ENCODE measurements at places on chromosomes 6 and 20.
A peak's percentile ranks its signal among the peaks of the same experiment; 100 is the strongest.

DNA sequence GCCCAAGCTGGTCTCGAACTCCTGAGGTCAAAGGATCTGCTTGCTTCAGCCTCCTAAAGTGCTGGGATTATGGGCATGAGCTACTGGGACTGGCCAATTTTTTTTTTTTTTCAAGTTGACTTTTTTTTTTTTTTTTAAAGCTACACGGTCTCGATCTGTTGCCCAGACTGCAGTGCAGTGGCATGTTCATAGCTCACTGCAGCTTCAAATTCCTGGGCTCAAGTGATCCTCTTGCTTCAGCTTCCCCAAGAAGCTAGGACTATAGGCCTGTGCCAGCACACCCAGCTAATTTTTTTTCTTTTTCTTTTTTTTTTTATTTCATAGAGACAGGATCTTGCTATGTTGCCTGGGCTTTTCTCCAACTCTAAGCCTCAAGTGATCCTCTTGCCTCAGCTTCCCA lies 59.5 kb downstream of the NCOA3 start:
- DNase-seq: no peak

- no peak for DNase-seq
These were observed 75.9 kb downstream of the TAF4 start for GRCh38 chr20:61989741-61990140.

DNA sequence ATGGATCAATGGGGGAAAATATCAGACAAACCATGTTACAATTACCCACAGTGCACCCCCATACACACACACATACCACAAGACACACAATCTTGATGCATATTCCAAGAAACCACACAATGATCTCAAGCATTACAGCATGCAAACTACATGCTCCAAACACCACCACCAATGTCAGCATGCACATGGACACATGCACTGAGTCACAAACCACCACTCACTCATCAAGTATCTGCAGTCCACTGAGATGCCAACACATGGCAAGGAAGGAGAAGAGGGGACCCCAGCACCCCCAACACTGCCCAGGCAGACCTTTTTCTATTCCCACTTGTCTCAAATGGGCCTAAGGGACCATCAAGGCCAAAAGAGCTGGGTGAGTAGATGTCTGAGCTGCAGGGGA lies 91.6 kb downstream of the PREX1 start:
- DNase-seq: no peak

- no peak for DNase-seq
These were observed 159.2 kb downstream of the CD109 start for GRCh38 chr6:73854998-73855718.

DNA sequence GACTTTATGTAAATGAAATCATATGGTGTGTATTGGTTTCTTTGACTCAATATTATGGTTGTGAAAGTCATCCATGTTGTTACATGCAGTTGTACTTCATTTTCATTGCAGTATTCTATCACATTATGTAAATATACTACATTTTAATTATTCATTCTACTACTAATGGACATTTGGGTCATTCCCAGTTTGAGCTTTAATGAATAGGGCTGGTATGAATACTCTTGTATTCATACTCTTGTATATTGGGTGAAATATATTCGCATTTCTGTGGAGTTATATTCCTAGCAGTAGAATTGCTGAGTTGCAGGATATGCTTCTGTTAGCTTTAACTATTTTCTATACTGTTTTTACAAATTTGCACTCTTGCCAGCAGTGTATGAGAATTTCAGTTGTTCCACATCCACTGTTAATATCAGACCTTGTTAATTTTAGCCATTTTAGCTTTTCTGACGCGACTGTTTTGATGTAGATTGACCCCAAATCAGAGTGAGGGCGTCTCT lies 944.3 kb downstream of the KIF16B start:
- no peak for DNase-seq

GRCh38 chr6:110939429-110940200 lies 18.9 kb upstream of the GTF3C6 start:
- no peak for DNase-seq

- DNase-seq: no peak
These were observed 47.3 kb downstream of the IYD start for GRCh38 chr6:150416128-150416527.

DNA sequence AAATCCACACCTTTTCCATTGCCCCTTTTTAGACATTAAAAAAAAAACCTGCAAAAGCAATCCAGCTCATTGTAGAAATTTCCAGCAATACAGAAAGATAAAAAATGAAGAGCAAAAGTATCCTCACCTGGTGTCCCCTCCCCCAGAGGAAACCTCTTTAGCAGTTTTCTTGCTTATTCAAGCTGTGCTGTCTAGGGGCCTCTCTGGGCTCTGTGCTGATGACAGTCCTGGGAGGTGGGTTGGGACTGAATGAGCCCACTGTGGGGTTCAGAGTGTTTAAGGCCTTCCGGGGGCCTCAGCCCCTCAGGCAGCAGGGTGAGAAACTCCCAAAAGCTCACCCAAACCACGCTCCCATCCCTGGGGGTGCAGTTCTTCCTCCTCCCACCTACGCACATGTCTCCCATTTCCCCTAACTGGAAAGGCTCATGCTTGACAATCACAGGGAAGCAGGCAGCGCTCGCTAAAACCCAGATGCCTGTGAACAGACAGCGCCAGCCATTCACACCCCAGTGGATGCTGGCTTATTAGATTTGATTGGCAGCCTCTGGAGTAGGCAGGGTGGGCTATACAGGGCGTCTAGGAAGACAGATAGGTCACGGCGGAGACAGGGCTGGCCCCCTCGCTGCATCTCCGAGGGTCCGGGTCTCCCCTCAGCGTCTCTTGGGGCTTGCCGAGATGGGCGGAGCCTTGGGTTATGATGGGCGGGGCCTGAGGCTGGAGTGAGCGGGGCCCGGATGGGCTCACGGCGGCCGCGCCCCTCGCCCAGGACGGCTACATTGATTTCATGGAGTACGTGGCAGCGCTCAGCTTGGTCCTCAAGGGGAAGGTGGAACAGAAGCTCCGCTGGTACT lies 4.6 kb downstream of the GUCA1A start:
- DNase-seq: peak; percentile 35

DNA sequence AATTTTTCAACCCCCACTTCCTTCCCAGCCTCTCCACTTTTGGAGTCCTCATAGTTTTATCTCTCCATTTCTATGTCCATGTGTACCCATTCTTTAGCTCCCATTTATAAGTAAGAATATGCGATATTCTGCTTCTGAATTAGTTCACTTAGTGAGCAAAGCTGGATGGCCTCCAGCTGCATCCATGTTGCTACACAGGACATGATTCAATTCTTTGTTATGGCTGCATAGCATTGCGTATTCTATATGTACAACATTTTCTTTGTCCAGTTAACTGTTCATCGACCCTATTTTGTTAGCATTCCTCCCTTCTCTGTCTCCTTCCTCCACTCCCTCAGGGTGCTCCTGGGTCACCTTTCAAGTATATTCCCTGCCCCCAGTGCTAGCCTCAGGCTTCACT lies 210.0 kb upstream of the SSTR4 start:
- DNase-seq: no peak

GRCh38 chr6:90338409-90338808 lies 41.8 kb upstream of the BACH2 start:
- DNase-seq: no peak

DNA sequence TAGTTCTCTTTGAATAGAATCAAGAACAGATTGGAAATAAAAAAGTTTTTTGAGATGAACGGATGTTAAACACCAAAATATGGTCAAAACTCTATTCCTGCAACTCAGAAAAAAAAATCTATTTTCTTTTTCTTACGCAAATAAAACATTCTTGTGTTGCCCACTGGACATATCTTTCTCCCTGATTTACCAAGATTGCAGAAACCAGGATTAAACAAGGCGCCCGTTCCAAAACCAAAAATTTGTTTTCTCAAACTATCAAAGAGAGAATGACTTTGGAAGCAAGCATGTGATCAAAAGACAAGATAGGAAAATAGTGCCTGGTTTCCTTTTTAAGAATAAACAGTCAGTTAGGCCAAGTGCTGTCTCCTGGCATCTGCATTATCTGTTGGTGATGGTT lies 273.1 kb downstream of the CLIC5 start:
- DNase-seq: no peak

GRCh38 chr6:39084506-39084905 lies 30.5 kb downstream of the SAYSD1 start:
- no peak for DNase-seq

GRCh38 chr20:57959018-57959417 lies 249.2 kb upstream of the PMEPA1 start:
- no peak for DNase-seq

- no peak for DNase-seq
These were observed 9.5 kb upstream of the ADGRG6 start for GRCh38 chr6:142292166-142292924.

- peak; percentile 94 for DNase-seq
These were observed 31.5 kb downstream of the SF3B5 start for GRCh38 chr6:144063744-144064401.

GRCh38 chr6:159533016-159533415 lies 160.0 kb downstream of the SOD2 start:
- DNase-seq: no peak

GRCh38 chr6:47200536-47201334 lies 109.0 kb downstream of the TNFRSF21 start:
- DNase-seq: no peak

- no peak for DNase-seq
These were observed 75.3 kb upstream of the JAG1 start for GRCh38 chr20:10749084-10749483.

All from activated naive CD4-positive, alpha-beta T cell treated with anti-CD3 and anti-CD28 coated beads, Interleukin-2, amount 10 ng/mL, durations not matched to agents 7 days and 5 days (primary cell).